ENCODE measurements at places on chromosomes 12 and 14.

GRCh38 chr12:72828662-72829324 lies 556.6 kb downstream of the TRHDE start:
- DNase-seq: no peak

- DNase-seq: no peak
Measured at GRCh38 chr12:115964214-115964613, 313.3 kb downstream of the MED13L start.

- no peak for DNase-seq
Measured at GRCh38 chr14:92906823-92907222, 16.1 kb upstream of the CHGA start.

DNA sequence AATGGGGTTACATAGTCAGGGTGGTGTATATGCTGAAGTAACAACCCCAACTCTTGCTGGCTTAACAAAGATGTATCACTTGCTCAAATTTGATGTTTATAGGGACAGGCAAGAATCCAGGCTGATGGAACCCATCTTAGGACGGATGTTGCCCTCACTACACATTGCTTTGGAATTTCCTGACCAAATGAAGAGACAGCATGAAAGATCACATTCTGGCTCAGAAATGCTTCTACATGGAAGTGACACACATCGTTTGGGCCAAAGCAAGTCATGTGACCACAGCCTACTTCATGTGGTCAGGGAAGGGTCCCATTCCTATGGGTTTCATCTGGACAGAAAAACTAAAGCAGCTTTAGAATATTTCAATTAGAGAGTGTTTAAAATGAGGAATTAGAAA lies 345.8 kb downstream of the TMEM132D start:
- DNase-seq: no peak

DNA sequence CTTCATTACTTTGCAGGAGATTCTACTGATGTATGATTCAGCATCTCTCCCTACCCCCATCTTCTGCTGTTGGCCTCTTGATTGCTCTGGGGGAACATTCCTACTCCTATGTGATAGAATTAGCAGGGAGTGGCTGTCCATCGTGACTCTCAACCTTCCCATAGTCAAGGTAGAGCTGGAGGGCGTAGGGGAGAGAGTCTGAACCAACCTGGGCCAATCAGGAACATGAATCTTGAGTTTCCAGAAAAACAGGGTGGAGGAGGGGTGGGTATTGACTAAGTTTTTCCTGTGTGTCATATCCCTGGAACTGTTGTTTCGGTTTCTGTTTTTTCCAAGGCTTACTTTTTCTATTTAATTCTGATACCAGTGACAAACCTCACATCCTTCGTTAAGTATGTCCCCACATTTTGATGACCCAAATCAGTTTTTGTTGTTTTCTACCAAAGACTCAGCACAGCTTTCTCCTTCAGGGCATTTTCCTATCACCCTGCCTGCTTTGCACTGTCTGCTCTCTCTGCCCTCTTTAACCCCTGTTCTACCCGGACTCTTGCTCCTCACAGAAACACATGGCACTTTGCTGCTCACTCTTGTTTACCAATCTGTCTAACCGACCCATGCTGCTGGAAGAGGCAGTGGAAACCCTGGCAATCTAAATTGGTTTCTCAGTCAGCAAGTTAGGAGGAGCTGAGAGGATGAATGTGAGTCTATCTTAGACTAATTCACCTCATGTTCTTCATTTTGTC lies 1428.3 kb downstream of the AACS start:
- DNase-seq: peak; percentile 38

DNA sequence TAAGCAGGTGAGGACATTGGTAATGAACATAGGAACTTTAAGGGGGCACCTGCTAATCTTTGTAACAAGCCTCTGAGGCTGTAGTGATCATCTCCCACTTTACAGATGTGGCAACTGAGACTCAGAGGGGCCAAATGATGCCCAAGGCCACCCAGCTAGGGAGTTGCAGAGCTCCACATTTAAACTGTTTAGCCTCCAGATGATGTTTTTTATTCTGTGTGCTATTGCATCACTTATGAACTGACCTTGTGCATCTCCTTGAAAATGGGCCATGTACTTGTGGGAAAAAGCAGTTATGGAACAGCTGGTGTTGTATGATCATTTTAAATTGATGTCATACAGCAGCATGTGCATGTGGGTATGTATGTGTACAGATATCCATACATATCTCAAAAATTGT lies 41.4 kb downstream of the TPCN1 start:
- peak; percentile 75 for DNase-seq

- no peak for DNase-seq
Measured at GRCh38 chr12:24815114-24815423, 133.8 kb downstream of the BCAT1 start.

DNA sequence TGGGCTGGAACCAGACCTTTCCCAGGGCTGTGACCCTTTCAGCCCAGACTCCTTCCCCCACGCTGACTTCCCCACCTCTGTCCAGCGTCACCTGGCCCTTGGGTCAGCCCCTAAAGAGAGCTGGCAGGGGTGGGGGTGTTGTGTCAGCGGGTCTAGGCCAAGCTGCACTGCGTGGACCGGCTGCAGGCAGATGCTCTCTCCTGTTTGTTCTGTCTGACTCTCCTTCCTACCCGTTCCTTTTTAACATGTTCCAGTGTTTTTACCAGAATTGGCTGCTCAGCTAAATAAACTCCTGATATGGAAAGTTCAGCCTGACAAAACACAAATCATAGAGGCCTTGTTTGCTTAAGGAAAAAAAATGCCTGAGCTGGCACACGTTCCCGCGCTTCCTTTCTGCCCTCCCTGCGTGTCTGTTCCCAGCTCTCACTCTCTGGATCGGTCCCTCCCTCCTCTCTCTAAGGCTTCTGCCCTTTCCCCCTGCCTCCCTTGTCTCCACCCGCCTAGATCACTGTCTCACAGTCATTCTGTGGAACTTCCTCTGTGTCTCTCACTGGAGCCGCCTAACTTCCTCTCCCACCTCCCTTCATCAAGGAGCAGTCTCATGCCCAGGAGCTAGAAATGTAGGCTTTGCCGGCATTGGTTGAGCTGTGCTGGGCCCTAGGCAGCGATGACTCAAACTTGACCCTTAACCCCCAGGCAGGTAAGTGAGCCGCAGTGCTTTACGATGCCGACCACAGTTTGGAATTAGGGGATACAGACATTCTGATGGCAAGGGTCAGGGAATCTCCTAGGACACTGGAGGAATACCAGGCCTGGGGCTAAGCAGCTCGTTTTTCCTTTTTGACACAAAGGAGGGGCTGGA lies 15.5 kb upstream of the MLXIP start:
- peak; percentile 90 for DNase-seq

- DNase-seq: no peak
Measured at GRCh38 chr14:61526405-61527312, 168.7 kb upstream of the HIF1A start.

GRCh38 chr14:66043921-66044320 lies 442.2 kb upstream of the CCDC196 start:
- DNase-seq: no peak

- DNase-seq: no peak
Measured at GRCh38 chr12:108410689-108411088, 71.6 kb upstream of the CMKLR1 start.

- no peak for DNase-seq
Measured at GRCh38 chr12:9333161-9333560, 125.0 kb upstream of the PZP start.

DNA sequence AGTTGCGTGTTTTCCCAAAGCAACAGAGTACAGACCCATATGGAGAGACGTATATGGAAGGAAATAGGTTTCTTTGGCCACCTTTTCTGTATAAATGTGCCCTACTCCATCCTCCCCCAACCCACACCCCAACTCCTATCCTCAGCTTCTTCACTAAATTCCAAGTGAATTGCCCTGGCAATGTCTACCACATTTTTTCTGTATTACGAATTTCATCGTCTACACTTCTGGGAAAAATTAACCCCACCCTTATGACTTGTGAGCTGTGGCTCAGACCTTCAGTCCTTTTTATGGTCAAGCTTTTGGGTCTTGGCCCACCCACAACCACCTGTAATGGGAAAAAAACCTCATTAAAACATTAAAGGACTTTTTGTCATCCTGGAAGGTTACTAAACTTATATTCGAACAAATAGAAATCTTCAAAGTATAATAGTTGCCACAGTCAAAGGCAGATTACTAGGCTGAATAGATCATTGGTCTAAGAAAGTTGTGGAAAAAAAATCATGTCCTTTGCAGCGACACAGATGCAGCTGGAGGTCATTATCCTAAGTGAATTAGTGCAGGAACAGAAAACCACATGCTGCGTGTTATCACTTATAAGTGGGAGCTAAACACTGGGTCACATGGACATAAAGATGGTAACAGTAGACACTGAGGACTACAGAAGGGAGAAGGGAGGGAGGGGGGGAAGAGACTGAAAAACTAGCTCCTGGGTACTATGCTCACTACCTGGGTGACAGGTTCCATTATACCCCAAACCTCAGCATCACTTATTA lies 15.7 kb upstream of the NFKBIA start:
- DNase-seq: peak; percentile 45

DNA sequence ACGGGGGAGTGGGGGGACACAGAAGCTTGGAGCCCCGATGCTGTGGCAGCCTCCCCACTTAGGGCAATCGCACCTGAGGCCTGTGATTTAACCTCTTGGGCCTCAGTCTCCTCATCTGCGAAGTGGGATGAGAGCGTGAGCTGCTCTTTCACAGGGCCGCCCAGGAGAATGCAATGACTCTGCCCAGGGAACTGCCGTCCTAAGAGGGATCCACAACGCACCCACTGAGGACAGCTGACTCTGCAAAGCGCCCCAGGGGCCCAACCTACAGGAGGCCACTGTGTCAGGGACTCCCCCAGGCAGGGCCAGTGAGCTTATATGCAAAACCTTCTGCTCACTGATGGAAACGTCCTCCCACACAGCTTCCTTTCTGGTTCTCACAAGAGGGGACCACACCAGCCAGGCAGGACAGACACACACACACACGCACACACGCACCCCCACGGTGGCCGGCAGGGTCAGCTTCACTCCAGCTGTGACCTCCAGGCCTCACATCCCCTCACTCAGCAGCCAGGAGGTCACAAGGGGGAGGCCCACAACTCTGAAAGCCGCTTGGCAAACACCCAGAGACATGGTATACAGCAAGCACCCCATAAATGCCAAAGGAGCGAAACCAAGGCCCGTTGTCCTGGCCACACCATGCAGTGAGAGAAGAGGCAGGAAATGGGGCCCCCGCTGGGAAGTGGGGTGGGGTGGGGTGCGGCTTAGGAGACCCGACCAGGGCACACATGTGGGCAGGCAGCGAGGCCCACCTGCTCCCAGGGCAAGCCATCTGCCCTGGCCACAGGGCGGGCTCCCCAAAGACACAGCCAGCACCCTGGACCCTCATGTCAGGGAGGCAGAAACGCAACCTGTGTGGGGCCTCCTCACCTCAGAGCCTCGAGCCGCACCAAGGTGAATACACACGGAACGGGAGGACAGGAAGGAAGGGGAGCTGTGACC lies 73.3 kb downstream of the NCOR2 start:
- no peak for DNase-seq

- DNase-seq: peak; percentile 16
Measured at GRCh38 chr14:98957211-98958047, 314.6 kb downstream of the BCL11B start.

GRCh38 chr14:38941488-38941887 lies 161.5 kb downstream of the SEC23A start:
- DNase-seq: no peak

GRCh38 chr12:93896427-93896826 lies 219.3 kb downstream of the CRADD start:
- no peak for DNase-seq

- no peak for DNase-seq
Measured at GRCh38 chr12:643475-644302, 19.6 kb downstream of the NINJ2 start.

DNA sequence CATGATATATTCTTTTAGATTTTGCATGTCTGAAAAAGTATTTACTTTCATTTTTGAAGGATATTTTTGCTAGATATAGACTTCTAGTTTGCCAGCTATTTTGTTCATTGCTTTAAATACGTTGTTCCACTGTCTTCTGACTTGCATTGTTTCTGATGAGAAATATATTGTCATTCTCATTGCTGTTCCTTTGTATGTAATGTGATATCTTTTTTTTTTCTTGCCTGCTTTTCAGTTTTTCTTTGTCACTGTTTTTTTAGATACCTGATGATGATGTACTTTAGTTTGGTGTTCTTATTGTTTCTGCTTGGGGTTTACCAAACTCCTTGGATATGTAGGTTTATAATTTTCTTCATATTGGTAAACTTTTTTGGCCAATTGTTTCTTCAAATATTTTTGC lies 107.9 kb downstream of the SNAPC1 start:
- no peak for DNase-seq

- no peak for DNase-seq
Measured at GRCh38 chr12:15794836-15795235, 5.6 kb upstream of the EPS8 start.

Data from fibroblast of villous mesenchyme (primary cell).